Activated CD8-positive, alpha-beta T cell treated with anti-CD3 and anti-CD28 coated beads for 36 hours (primary cell): ENCODE measurements at places on chromosomes 2 and 18.

DNA sequence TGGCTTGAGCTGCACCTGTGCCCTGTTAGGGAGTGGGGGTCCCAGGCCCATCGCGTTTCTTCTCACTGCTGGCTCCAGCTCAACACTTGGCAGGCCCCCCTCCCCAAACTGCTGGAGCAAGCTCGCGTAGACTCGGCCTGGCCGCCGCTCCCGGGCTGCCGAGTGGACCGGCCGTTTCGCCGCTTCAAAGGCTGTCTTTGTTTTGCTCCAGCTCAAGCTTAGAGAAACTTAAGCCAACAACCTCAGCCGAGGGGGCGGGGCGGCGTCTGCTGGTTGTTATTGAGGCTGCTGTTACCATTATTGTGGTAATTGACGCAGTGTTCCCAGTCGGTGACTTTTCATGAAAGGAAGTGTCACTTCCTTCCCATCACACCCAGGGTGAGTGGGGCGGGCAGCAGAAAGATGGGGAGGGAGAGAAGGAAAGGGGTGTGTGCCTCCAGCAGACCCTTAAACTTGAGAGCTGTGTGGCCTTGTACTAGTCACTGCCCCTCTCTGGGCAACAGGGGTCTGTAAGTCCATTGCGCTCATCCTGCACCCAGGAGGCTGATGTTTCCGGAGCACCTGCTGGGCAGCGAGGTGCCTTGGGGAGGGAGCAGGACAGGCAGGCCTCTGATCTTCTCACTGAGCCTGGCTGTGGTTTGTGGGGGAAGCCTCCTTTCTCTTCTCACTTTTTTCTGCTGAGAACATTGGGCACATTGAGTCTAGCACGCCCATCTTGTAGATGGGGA lies 2.1 kb downstream of the ARID5A start:
- peak; percentile 98 for DNase-seq

GRCh38 chr2:170298115-170298514 lies 120.2 kb downstream of the MYO3B start:
- no peak for DNase-seq

DNA sequence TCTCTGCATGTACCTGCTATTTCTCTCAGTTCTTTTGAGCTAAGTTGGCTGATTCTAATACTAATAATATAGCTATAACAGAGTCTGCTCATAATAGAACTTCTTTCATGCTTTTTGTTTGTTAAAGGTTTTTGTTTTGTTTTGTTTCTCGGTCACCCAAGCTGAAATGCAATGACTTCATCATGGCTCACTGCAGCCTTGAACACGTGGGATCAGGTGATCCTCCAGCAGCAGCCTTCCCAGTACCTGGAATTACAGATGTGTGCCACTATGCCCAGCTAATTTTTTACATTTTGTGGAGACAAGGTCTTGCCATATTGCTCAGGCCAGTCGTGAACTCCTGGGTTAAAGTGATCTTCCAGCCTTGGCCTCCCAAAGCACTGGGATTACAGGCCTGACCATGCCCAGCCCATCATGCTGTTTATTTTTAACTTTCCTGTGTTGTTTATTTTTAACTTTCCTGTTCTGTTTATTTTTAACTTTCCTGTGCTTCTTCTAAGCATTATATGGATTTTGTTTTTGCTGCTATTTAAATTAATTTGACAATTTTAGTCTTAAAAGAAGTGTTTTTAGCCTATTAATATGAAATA lies 763.8 kb upstream of the CDH7 start:
- no peak for DNase-seq

DNA sequence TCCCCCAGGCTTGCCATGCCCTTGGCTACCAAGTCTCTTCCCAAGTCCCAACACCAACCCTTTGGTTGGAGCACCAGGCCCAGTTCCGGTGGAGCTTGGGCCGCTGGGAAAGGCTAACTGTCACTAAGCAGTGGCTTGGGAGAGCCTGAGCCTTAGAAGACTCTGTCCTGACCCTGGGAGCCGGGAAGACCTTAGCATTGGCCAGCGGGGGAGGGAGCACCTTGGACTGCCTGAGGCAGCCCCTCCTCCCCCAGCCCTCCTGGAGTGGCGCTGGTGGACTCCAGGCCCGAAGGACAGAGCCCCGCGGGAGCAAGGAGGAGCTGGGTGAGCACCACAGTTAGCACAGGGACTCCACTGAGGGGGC lies 62.5 kb upstream of the POMC start:
- DNase-seq = no peak

DNA sequence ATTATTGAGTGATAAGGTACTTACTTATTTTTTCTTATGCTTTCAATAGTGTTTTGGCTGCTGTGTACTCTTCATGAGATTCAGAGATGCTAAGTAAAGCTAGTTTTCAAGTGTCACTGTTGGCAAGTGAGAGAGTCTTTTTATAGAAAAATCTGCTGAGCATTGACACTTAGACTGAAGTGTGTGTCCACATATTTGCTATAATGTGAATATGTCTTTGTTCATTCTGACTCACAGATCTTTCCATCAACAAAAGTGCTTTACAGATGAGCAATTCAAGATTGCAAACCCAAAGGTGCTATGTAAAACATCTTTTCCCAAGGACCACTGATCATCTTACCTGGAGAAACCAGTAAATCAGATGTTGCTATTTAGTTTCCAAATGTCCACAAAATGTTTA lies 410.6 kb upstream of the FIGN start:
- no peak for DNase-seq

DNA sequence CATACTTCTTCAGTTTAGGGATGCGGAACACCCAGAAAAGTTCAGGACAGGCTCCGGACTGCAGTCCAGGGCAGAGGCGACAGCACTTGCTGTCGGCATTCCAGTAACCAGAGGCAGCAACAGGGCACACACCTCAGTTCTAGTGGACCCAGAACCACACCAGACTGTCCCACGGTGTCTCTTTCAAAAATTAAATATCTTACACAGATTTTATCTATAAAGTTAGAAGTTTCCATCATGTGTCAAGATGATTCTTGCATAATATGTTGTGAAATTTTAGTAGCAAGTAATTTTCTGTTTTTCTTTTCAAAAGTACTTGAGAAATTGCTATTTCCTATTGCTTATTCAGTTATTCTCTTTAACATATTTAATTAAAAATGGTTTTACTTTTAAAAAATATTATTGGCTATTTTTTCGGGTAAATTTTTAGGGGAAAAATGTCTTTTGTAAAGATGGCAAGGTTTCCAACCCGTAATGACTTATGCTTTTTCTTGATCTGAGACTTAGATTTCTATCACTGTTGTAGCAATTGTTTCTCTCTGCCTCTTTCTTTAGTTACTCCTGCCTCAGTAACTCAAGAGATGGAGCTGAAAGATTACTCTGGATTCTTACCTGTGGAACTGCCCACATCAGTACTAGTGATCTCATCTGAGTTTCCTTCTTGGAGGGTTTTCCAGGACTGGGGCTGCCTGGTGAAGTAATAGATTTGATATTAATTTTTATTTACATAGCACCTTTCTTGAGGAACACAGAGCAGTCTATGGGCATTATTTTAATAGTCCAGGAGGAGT lies 182.7 kb downstream of the LTBP1 start:
- DNase-seq = no peak

DNA sequence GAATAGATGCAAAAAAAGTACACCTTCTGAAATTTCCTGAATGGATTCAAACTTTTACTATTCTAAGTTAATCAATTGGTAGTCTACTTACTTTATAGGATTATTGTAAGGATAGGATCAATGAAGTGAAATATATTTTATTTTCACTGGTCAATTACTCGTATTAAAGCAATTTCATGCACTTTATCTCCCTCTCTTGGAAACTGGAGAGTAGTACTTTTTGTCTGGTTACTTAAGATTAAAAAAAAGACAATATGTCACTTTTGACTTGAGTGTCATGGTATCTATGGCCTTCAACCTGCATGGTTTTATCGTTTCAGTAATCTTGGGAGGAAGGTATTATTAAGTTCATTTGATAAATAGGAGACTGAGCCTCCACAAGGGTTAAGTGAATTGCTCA lies 1.0 kb upstream of the KYNU start:
- no peak for DNase-seq

GRCh38 chr2:47072018-47072691 lies 83.0 kb downstream of the STPG4 start:
- no peak for DNase-seq
